ENCODE measurements at places on chromosomes 12 and 14.

- peak; percentile 12 for DNase-seq
These were observed 331.4 kb downstream of the TMTC2 start for GRCh38 chr12:83018088-83018487.

GRCh38 chr14:72513965-72514659, 379.8 kb downstream of the DPF3 start:
- DNase-seq: peak; percentile 58

DNA sequence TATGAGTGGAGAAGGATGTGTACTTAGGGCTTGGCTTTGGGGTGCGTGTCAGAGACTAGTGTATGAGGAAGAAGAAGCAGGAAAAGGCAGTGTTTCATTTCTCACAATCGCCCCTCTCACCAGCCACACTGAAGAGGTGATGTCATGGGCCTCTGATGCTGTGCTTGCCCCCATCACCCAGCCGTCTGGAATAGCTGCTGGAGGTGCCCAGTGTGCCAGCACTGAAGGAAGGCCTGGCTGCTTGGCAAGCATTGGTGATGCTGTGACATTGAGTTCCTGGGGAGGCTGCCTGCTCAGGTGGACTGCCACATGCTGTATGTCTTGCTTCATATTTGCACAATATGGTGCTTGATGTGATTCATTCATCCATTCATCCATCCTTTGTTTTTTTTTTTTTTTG, 56.2 kb downstream of the CRADD start:
- no peak for DNase-seq

DNA sequence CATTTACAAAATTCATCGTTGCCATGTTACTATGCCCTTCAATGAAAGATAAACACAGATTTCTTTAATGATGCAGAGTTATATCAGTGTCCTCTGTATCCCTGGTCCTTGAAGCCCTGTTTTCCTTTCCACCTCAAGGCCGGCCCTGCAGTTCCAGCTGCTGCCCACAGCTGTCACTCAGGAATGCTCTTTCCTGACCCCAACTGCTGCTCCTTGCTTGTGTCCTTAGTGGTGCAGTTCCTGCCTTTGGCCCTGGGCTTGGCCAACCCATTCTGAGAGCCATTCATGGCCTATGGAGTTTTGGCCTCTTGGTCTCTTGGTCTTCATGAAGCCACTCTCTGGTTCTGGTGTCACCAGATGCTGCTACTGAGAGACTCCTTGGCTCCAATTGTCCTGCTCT, 93.1 kb downstream of the GAS2L3 start:
- DNase-seq: no peak

DNA sequence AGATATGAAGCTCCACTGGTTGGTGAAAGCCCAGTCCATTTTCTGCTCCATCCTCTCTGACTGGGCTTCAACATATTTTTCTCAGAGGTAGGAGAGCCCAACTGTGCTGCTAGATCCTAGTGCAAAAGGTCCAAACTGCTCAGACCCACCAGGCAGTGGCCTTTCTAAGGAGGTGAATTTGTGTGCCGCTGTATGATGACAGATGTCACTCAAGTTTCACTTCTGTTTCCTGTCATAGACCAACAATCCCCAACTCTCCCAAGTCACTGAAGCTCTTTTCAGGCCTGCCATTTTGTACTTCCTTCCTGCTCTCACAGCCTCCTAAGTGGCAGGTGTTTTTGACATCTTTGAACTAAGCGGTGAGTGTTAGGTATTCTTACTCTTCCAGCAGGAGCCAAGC, 16.4 kb upstream of the RNASE4 start:
- no peak for DNase-seq

- no peak for DNase-seq
These were observed 1.9 kb downstream of the CLIP1 start for GRCh38 chr12:122420471-122421162.

DNA sequence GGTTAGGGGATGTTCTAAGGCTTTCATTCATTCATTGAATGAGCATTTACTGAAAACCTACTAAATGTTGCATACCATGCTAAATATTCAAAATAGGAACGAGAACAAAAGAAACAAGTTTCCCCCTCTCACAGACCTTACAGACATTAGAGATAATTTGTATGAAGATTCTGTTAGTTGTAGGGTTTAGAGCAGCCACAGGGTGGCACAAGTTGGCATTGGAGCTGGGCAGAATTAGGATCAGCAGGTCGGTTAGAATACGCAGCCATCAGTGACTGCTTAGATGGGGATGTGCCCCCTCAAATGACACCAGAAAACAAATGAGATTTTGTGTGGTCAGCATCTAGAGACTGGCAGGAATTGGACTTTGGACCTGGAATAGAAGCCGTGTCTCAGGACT, 166.3 kb upstream of the DAAM1 start:
- no peak for DNase-seq

GRCh38 chr14:72781561-72782508, 112.1 kb downstream of the DPF3 start:
- peak; percentile 84 for DNase-seq

- DNase-seq: peak; percentile 45
These were observed 162.5 kb downstream of the PPM1H start for GRCh38 chr12:62772416-62772955.

GRCh38 chr14:32345311-32345791, 16.3 kb downstream of the AKAP6 start:
- no peak for DNase-seq

GRCh38 chr14:33836203-33836899, 114.5 kb downstream of the EGLN3 start:
- no peak for DNase-seq

GRCh38 chr12:52458861-52459260, 6.9 kb upstream of the KRT6B start:
- no peak for DNase-seq

DNA sequence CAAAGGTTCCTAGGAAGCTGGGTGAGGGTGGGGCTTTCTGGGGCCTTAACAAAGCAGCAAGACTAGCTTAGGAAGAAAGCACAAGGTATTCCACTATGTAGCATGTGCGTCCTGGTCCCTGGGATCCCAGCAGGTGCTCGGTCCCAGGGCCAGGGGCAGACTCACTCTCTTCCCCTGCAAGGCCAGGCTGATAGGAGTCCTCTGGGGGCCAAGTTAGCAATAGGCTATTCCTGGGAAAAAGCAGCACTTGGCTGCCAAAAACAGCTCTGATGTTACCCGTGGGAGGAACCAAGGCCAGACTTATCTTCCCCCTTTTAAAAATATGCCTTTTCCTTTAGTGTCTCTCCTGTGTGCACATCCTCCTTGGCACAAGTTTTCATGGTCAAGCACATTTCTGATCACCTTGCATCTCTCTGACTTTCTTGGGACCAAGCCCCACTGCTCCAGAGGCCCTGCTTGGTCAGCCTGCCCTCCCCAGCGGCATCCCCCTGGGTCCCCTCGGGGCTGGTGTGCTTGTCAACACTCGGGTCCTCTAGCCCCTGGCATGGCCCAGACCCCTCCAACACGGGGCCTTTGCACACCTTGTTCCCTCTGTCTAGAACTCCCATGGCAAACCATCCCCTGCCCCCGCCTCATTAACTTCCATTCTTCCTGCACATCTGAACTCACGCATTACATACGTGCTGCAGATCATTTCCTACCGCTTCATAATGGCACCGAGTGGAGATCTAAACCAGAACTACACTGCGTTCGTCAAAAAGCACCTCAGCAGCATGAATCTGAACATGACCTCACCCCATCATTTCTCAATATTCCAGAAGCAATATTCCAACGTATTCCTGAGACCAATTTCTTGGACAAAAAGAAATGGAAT, 21.9 kb downstream of the CCDC92 start:
- no peak for DNase-seq

DNA sequence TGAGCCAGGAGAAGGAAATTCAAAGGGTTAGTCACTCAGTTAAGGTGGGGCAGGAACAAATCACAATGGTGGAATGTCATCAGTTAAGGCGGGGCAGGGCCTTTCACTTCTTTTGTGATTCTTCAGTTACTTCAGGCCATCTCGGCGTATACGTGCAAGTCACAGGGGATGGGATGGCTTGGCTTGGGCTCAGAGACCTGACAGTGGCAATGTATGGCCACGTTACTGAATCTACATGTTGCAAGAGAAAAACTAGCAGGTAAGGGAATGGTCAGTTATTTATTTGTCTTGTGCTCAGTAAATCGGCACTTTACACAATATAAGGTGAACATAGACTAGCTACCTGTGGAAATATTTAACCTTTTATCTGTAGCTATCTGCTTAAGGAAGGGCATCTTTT, 11.9 kb downstream of the SLCO1B3 start:
- DNase-seq: no peak

DNA sequence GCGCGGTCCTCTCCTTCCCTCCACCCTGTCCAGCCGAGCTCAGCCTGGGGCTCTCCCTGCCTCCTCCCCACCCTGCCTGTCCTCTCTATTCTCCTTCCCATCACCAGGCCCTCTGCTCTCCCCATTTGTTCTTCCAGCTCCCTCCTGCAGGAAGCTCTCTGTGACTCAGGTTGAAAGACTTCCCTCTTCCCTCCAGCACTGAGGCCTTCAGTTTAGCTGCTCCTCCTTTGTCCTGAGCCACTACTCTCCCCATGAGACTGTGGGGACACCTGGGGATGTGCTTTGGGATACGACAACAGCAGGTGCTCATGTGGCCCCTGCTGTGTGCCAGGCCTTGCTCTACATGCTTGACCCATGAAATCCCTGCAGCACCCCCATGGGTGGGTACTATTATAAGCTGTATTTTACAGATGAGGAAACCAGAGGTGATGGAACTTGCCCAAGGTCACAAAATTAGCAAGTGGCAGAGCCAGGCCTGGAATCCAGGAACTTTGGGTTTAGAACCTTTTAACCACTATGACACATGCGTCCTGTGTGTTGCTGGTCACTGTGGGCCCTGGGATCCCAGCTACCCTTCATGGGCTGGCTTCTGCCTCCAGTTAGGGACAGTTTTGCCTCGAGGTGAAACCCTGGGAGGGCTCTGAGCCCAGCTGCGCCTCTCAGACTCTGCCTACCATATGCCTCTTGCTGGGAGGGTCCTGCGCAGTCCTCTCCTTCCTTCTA, 5.5 kb downstream of the KRT80 start:
- peak; percentile 83 for DNase-seq

- no peak for DNase-seq
These were observed 33.2 kb downstream of the CPNE8 start for GRCh38 chr12:38872156-38872555.

GRCh38 chr14:31990926-31991572, 86.1 kb upstream of the ARHGAP5 start:
- peak; percentile 86 for DNase-seq

- peak; percentile 58 for DNase-seq
These were observed 2.9 kb upstream of the CMAS start for GRCh38 chr12:22042976-22043669.

DNA sequence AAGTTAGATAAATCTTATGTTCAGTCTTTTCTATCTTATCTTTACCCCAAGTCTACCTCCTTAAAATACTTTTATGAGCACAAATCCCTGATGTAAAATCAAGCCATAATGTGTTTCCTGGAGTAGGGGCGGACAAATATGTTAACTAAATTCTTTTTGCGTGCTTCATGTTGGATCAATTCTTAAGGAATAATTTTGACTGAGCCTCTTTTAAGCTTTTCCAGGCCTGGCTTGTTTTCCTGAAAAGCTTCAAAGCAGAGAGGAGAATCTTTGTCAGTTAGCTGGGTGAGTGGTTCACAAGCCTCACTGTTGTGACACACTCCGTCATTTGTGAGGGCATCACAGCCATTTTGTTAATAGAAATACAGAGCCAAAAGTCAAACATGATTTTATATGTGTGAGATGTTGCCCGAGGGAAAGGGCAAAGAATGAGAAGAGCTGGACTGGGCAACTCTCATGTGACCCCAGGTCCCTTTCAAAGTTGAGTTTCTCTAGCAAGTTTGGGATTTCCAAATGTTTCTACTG, 468.9 kb downstream of the RGS6 start:
- DNase-seq: no peak

DNA sequence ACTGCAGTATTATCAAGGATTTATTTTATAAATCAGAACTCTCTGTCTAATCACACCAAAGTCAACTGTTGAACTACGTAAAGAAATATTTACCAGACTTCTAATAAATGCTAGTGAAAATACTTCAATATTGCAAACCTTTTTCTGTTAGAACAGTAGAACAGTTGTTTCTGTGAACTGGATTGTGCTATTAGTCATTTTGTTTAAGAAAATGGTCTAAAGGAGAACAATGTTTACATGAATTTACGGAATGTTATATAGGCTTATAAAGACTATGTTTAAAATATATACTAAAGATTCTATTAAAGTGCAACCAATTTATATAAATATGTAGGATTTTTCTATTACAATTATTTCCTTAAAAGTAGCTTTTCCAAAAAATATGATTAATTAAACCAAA, 471.4 kb downstream of the FSCB start:
- no peak for DNase-seq

GRCh38 chr14:36505181-36505815, 14.7 kb downstream of the NKX2-1 start:
- DNase-seq: no peak

All from AG10803 (cell line).